ENCODE measurements at places on chromosomes 3 and 15. TPM values are rescaled to one million over a fixed set of nuclear protein-coding genes. Genes with fewer than 3 reads are reported as not detected.

DNA sequence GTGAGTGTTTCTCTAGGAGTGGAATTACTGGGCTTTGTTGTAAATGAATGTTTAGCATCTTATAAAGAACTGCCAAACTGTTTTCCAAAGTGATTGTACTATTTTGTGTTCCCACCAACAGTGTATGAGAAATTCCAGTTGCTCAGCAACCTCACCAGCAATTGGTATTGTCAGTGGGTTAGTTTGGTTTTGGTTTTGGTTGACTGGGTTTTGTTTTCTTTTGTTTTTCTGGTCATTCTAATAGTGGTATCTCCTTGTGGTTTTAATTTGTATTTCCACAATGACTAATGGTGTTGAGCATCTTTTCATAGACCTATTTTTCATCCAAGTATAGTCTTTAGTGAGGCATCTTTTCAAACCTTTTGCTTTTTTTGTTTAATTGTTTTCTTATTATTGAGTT lies 27.1 kb downstream of the FILIP1L start:
- no peak for DNase-seq

DNA sequence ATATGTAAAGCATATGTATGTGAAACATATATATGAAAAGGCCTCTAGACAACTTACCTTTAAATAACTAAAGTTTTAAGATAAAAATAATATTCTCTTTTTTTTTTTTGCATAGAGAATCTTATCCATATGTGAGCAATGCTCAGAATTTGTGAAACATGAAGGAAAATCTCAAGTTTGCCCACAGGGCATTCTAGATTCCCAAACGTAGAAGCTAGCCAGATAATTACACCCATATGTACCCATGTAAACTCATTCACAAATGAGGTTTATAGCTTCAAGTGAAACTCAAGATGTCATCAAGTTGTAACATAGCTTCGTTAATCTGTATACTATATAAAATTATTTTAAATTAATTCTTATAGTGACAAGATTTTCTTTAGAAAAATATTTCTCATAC lies 537.3 kb upstream of the NR2F2 start:
- no peak for DNase-seq

DNA sequence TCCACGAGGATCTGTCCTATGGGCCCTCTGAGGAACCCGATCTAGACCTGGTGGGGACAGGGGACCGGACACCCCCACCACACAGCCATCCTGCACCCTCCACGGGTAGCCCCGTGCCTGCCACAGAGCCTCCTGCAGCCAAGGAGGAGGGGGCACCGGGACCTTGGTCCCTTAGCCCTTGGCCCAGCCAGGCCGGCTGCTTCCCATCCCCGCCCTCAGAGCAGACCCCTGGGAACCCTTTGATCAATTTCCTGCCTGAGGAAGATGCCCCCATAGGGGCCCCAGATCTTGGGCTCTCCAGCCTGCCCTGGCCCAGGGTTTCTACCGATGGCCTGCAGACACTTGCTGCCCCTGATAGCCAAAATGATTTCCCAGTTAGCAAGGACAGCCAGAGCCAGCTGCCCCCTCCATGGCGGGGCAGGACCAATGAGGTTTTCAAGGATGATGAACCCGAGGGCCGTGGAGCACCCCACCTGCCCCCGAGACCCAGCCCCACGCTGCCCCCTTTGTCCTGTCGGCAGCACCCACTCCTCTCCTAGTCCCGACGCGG lies 91.5 kb downstream of the TBC1D2B start:
- DNase-seq, result no peak

DNA sequence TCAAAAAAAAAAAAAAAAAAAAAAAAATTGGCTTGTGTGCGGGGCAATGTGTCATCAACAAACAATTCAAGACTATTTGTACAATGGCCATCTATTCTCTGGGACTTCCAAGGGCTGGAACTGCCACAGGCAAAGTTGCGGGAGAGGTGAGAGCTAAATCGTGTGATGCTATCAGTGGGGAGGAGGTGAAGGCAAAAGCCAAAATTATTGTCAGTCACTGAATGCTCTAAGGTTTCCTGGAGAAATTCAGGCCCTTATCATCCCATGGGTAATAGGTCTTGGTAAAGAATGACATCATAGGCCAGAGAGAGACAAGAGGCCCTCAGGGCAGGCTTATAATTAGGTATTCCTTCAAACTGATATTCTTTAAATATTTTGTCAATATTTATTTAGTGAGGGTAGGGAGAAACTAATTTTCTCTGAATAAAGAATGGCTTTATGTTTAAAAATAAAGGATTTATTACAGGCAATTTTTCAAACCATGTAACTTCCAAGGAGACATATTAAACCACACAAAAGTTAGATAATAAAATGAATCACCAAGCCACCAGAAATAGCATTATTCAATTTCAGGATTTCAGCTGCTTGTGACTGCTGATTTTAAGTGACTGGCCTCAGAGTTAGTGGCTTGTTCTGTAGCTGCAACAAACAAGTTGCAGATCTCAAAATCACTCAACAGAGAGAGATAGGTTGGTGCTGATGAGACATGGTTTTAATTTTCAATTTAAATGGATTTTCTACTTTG lies 226.3 kb upstream of the MRPL3 start:
- no peak for DNase-seq

GRCh38 chr3:9468460-9468859 lies 71.0 kb downstream of the SETD5 start:
- no peak for DNase-seq

DNA sequence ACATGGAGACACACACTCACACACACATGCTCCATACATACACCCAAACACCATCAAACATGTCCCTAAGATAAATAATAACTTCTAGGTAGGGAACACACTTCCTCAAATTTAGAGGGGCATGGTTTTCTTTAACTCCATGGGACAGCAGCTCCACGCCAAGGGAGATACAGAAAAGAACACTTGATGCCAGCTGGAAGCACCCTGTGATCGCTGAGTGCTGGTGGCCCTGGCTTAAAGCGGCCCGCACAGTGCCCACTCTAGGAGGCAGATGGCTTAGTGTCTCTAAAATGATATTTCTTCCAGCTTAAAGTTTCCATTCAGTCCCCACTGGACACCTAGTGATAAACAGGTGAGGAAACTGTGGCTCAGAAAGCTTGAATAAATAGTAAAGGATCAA lies 232.9 kb downstream of the UACA start:
- DNase-seq, result no peak

- DNase-seq, result no peak
Measured at GRCh38 chr3:114071786-114072185, 15.2 kb downstream of the QTRT2 start.

GRCh38 chr3:194688200-194688740 lies 2.6 kb downstream of the FAM43A start:
- peak; percentile 61 for DNase-seq

DNA sequence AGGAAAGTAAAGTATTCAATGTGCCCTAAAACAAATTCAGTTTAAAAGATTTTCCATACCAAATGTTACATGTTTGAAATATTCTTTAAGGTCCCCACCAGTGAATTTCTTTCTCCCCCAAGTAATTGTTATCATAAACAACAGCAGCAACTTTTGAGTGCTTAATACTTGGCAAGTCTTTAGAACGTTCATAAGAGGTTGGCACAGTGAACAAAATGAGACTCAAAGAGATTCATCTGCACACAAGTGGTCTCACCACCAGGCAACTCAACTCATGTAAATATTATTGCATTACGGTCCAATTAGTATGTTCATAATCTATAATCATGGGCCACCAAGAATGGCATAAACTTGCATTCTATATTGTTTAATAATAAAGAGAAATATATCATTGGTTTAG lies 98.7 kb downstream of the TBL1XR1 start:
- DNase-seq, result no peak

DNA sequence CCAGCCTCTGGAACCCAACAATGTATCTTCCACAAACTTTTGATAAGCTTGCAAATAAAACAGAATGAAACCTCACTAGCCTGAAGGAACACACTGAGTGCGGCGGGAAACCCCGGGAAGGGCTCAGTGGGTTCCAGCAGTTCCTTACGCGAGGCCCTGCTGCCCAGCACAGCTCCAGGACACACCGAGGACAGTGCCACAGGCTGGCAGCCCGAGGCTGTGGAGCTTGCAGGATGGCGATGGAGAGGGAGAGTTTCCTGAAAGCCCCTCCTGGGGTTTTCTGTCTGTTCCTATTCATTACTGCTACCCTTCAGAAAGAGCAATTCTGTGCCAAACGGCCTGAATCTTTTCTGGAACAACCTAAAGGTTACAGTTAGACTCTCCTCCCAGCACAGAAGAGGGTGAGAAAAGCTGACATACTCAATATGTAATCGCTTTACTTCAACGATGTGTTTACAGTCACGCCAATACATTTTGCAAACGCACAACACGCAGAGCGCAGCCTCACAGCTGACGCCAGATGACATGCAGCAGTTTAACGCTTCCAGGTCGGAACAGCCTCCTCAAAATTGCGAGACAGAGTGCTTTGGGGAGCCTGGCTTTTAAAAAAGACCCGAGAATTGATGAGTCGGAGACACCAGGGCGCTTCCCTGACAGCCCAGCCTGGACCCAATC lies 57.1 kb upstream of the RPL32 start:
- no peak for DNase-seq

- DNase-seq, result no peak
Measured at GRCh38 chr3:87090631-87091030, 99.7 kb upstream of the VGLL3 start.

SAXO2 gene
- total RNA-seq, result 8.5 TPM

MNS1 gene
- total RNA-seq, result 0.73 TPM

FBXO40 gene
- total RNA-seq, result not detected

NEO1 gene
- total RNA-seq, result 129 TPM
